Stimulated activated naive CD8-positive, alpha-beta T cell treated with anti-CD3 and anti-CD28 coated beads, Interleukin-15, amount 100 ng/mL, for 72 hours (primary cell): ENCODE measurements at places on chromosomes 5 and 9.

- DNase-seq = no peak
These were observed 43.3 kb downstream of the SH3GL2 start for GRCh38 chr9:17622141-17622540.

- no peak for DNase-seq
These were observed 4.8 kb upstream of the HAND1 start for GRCh38 chr5:154482528-154483449.

- no peak for DNase-seq
These were observed 1.2 kb downstream of the ABCA2 start for GRCh38 chr9:137026828-137027227.

DNA sequence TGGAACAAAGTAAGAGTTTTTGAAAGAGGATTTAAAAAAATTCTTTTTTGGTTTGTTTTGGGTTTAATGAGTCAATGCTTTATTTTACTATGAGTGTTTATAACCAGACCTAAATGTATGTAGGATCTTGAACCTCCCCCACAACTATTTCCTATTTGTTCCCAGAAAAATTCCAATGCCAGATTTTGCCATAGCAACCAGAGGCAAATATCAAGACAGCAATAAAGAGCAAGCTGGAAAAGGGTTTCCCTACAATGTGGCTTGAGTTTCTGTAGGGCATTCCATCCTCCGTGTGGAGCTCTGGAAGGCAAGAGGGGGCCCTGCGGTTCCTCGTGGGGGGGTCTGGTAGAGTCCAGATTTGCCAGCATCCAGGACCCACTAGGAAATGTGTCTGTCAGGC lies 27.8 kb upstream of the GDNF start:
- no peak for DNase-seq

DNA sequence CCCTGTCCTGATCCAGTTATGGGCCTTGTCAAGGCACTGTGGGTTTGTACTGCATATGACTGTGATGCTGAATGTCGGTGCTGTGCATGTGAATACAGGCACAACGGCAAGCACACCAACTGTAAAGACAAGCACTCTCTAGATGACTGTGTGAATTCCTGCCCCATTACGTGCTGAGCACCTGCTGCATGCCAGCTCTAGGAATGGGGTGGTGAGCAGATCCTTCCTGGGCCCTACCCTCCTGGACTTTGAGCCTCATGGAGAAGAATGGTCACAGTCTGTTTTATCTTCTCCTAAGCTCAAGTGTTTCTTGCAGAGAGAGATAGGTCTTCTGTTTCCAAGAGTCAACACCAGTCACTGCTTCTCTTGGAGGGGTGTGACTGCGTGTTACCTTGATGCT lies 56.0 kb upstream of the RARS1 start:
- DNase-seq = no peak

DNA sequence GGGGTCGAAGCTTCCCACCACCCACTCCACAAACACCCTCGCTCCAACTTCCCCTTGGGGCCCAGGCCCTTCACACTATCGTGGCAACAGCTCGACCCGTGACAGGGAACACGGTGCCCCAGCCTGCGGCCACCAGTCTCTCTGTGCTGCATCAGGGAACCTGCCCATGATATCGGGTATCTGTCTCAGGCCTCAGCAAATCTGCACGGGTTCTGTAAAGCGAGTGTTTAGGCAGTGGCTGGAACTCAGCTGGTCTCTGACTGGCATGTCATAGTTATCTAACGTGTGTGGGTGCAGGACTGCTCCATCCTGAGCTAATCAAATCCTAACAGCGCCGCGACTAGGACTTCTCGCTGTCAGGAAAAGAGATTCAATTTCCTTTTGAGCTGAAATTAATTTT lies 42.9 kb downstream of the DBH start:
- DNase-seq = no peak

- DNase-seq = no peak
These were observed 18.4 kb downstream of the IL33 start for GRCh38 chr9:6234014-6234413.

GRCh38 chr5:166671811-166672210 lies 1619.6 kb upstream of the WWC1 start:
- no peak for DNase-seq

DNA sequence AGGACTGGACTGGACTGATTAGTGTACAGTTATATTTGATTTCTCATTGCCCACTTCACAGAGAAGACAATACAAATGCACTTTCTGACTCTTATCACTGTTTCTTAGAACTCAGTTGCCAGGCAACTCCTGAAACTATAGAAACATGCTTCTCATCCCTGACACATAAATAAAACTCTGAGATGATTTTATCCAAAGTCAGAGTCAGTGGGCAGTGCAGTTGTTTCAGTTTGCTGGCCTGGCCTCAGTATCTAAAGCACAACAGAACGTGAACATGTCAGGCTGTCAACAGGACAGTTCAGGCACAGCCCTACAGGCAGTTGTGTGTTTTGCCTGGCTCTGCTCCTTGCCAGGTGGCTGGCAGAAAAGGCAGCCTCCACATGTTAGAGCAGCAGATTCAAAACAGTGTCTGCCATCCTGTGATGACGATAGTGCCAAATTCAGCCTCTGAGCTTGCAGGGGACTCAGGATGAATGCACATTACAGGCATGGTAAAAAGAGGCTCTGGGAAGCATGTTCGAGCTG lies 65.1 kb upstream of the CCDC152 start:
- DNase-seq = no peak

DNA sequence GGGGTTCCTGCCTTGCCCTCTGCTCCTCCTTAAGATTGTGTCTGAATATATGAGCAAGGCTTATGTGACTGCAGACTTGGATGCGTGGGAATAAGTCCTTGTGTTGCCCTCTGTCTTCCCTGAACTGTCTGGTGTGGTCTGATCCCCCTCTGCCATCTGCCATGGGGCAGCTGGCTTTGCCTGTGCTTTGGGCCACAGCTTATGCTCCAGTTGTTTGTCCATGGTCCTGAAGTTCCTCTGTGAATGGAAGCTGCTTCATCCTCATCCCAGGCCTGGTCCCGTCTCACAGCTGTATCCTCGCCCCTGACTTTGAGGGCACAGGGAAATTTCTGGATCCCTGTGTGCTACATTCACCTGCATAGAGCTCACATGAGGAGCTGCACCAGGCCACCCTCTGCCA lies 14.7 kb downstream of the IL31RA start:
- no peak for DNase-seq

- no peak for DNase-seq
These were observed 1.6 kb upstream of the OCLN start for GRCh38 chr5:69491027-69491426.

DNA sequence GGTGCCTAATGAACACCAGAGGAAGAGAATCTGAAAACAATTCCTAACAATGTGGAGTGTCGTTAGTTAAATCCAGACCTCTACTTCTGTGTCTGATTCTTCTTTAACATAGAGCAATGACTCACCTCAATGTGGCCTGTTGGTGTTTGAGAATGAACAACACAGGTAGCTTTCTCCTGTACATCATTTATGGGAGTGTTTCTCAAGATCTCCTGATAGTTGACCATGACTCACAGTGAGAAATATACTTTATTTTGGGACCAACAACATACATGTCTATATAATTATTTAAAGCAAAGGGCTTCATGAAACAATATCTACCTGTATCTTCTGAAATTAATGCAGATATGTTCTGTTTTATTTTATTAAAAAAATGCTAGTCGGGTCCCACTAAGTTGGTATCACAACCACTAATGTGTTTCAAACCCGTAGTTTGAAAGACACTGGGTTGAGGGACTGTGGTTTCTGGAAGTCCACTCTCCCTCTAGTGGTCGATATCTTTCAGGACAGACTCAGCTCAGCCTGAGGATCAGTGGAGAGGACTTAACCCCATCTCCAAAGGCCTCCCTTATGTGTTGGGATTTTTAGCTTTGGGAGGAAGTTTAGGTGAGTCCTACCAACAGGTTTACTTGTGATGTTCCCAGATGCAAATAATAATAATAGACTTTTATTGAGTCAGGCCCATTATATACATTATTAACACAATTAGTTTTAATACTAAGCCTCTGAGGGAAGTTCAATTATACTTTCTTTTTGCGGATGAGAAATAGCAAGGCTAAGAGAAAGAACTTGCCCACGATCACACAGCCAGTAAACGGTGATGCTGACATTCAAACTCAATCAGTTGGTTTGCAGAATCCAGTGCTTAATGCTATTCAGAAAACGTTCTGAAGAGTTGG lies 70.0 kb upstream of the KLF9 start:
- no peak for DNase-seq

DNA sequence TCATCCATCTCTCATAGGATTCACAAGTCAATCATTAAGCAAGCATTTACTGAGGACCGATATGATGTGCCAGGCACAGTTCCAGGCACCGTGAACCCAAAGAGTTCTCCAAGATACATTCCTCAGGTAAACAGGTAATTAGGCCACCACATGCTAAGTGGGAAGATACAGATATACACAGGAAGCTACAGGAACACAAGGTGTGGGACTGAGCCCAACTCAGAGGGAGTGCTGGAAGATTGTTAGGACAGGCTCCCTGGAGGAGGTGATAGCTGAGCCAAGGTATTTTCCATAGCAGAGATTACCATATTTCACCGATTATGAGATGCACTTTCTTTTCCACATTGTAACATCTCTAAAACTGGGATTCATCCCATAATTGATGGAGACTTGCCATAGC lies 31.4 kb upstream of the RAI14 start:
- DNase-seq = no peak

GRCh38 chr5:158798140-158798539 lies 301.6 kb downstream of the EBF1 start:
- DNase-seq = no peak
